ENCODE measurements at places on chromosomes 7 and 10.

DNA sequence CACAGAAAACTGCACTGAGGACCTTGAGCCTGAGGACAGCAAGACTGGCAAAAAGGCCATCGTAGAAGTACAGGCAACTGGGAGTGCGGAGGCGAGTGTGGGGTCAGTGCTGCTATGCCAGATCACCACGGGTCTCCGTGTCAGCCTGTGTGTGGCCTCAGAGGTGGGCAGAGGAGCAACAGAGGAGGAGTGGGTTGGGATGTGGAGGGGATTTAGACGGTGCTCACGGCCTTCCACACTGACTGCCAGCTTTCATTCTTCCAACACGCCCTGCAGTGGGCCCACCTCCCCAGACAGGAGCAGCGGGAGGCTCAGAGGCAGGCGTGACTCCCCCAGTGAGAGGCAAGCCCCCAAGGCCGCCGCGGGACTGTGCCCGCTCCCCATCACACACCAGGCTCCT, 17.0 kb upstream of the ZMIZ1 start:
- DNase-seq, result no peak

DNA sequence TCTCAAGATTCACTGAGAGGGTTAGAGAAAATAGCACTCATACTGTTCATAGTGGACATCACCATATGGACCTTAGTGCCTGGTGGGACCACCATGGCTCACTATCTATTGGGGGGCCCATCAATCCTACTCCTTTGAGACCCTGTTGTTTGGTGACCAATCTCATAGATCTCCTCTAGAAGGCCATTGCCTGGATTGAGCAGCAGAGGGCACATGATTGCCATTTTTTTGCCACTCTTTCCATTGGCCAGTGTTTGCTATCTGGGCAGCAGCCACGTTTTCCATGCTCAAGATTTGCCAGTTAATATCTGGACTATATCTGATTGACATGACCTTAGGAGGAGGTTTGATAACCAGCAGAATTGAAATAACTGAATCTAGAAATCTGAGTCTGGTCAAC, 244.5 kb downstream of the ITGB1 start:
- DNase-seq, result no peak

DNA sequence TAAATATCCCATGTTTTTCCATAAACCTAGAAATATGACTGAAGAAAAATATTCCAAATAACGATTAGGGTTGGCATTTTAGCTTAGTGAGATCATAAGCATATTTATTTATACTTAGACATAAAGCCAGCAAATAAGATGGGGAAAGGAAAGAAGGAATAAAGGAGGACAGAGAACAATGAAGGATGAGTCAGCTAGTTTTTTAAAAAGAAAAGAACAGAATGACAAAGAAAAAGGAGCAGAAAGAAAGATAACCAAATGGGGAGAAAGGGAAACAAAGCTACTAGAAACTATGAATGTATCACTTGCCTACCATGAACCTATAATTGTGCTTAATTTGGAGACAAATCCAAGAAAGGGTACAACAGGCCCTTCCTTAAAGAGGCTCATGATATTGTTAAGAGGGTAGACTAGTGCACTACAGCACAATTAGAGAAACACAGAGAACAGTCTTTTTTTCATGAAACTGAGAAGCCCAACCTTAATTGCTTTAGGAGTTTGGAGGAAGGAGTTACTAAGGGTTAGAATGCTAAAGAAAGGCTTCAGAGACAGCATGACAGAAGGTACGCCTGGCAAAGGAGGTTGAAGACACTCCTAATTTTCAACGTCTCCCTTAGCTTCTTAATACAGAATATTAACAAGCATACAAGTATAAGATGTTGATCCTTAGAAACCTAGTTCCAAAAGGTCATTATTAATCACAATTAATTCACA, 23.9 kb downstream of the HERPUD2 start:
- DNase-seq, result no peak

- DNase-seq, result no peak
Observed at GRCh38 chr7:134834689-134835462, 55.4 kb downstream of the CALD1 start.

DNA sequence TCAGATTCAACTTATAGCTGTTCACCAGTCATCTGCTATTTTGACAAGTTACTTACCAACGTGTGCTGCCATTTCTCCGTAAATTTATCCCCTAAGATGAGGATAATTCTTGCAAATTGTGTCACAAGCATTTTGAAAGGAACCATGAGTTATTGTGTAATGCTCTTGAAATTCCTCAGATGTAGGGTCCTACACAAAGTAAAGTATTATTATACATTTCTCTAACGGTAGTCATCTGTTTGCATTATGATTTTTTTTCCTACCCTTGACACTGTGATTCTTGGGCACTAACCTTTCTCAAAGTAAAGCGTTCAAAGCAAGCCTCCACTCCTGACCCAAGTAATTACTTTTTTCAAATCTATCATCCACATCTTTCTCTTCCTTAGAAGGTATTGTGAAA, 8.1 kb downstream of the HERC4 start:
- DNase-seq, result no peak
